Stimulated activated CD4-positive, alpha-beta T cell treated with anti-CD3 and anti-CD28 coated beads, TNF-alpha, amount 100 ng/mL, for 4 hours (primary cell): ENCODE measurements at places on chromosomes 1 and 21.

- DNase-seq = no peak
These were observed 18.2 kb downstream of the SMAP2 start for GRCh38 chr1:40391688-40392145.

DNA sequence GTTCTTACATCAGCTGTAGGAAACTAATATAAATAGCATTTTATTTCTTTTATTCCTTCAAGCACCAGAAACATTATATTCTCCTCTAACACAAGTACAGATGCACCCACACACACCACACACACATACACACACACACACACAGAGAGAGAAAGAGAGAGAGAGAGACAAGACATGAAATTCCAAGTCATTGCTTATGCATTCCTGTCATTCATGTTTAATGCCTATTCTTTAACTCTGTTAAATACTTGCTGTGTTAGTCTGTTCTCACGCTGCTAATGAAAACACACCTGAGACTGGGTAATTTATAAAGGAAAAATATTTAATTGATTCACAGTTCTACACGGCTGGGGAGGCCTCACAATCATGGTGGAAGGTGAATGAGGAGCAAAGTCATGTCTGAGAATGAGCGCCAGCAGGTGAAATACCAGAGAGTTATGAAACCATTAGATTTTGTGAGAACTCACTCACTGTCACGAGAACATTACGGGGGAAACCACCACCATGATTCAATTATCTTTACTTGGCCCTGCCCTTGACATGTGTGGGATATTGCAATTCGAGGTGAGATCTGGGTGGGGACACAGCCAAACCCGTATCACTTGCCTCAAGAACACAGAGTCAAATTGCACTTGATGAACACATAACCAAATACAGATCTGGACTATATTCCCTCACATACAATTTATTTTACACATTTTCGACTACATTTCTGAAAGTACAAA, 1058.1 kb upstream of the TMPRSS15 start:
- no peak for DNase-seq

- no peak for DNase-seq
These were observed 159.1 kb downstream of the EDEM3 start for GRCh38 chr1:184595596-184595995.

DNA sequence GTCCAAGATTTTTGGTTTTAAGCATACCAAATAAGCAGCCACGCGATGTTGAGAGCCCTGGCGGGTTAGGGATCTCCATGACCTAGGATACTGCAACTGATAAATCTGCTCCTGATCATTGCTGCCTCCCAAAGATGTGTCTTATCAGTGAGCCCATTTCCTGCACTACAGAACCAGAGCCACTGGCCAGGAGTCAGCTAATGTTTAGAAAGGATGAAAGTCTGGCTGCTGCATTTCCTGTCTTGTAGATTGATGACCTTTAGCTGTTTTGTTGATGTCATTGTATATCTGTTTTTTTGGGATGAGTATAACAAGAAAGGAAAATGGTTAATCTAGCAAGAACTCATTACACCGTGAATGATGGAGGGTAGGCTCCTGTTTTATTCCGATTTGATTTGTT, 74.5 kb downstream of the C1orf21 start:
- no peak for DNase-seq

DNA sequence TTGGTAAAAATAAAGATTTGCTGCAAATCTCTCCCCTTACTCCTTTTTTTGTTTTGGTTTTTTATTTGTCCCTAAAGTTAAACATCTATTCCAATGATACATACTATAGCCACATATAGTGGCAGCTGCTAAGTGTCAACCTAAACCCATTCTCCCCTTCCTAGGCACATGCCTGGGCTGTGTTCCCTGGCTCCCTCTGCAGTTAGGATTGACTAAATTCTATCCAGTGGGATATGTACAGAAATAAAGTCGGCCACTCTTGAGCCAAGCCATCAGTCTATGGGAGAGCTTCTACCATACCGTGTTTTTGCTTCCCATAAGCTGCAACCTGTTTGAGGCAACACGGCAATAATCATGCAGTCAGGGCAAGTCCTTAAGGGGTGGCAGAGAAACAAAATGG, 23.6 kb downstream of the MCOLN3 start:
- DNase-seq = no peak
